NCI-H1092 treated with DMSO at 0.1 percent for 48 hours (cell line): ENCODE measurements at places on chromosomes 1 and 21.

- peak; percentile 67 for DNase-seq
Measured at GRCh38 chr1:91165033-91165654, 143.3 kb upstream of the ZNF644 start.

DNA sequence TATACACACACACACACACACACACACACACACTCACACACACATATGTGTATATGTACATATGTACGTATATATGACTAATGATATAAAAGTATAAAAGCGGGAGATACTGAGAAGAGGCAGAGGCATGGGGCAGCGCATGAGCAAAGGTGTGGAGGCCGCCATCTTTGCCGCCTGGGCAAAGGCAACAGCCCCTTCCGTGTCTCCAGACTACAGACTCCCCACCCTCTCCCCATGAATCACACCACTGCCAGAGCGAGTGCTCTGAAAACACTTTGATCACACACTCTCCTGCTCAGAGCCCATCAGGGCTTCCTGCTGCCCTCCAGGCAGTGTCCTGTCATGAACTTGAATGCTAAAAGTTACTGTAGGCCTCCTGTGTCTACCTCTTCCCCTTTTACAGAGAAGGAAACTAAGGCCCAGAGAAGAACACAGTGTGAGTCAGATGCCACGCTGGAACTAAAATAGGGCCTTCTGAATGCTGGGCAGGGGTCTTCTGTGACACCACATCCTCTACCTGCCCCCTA lies 54.7 kb upstream of the SSBP3 start:
- DNase-seq = no peak

DNA sequence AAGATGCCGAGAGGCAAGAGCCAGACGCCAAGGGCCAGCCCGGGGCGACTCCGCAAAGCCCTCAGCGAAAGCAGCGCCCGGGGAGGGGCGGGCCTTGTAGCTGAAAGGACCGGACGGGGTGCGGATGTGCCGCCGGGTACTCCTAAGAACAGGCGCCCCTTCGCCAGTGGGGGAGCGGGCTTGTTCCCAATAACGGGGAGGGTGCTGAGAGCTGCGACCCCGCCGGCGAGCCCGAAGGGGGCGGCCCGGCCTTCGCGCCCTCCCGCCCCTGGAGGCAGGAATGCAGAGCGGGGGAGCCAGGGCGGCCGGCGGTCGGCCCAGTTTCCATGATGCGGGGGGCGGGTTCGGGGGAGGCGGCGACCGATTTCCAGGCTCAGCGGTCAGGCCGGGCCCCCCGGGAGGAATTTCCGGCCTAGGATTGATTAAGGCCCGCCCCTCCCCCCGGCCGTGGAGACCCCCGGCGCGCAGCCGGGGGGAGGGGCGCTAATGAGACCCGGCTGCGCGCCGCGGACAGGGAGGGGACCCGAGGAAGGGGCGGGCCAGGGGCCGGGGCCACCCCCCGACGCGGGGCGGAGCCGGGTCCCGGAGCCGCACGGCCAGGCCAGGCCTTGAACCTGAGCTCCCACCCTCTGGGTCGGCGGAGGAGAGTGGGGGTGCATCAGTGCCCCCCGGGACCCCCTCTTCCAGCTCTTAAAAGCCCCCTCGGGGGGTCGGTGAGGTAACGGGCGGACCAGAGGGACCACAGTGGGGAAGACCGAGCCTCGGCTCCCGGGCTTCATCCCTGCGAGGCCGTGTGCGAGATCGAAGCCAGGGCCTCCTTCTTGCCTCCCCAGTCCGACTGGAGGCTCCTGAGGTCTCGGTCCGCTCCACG lies 898 bp upstream of the TMEM200B start:
- DNase-seq = no peak

GRCh38 chr1:49225464-49225863 lies 448.8 kb upstream of the BEND5 start:
- DNase-seq = no peak

DNA sequence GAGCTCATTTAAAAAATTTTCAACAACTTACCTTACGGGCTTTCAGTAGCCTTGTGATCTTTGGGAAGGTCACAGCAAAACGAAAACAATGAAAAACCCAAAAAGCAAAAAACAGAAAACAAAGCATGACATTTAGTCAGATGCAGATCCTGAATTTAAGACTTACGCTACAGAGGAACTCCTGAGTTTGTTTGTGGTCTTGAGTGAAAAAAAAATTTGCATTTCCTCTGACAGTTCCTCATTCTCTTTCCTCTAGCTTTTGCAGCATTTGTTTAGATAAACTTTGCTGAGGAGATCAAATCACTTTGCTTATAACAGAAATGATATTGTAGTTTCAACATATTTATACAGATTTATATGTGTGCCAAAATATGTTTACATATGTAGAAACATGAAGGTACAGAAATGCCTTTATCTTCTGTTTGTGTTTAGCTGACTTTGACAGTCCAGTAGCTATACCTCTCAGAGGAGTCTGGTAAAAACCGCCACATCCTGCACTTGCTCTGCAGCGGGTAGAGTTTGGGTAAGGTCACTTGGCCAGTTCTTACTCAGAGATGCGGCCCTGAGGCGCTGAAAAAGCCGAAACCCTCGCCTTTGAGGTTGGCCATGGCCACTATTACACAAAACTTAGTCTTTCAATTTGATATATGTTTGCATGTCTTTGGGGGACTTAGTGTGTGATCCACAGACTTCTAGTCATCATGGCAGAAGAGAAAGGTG lies 142.5 kb downstream of the TNR start:
- no peak for DNase-seq

GRCh38 chr1:201119206-201120197 lies 7.3 kb upstream of the CACNA1S start:
- peak; percentile 17 for DNase-seq

DNA sequence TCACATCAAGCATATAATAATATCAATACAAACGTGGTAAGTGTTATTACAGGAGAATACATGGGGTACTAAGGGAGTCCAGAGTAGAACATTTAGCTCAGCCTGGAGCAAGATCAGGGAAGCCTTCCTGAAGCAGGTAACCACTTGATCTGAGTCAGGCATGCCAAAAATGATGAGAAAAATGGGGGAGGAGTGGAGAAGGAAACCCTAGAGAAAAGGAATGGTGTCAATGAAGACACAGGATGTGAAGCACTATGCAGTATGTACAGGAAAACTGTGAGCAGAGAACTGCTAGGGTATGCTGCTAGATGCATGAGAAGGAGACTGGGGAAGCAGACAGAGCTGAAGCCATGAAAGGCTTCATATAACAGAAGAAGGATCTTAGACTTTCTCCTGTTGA lies 84.7 kb downstream of the NOTCH2 start:
- no peak for DNase-seq

DNA sequence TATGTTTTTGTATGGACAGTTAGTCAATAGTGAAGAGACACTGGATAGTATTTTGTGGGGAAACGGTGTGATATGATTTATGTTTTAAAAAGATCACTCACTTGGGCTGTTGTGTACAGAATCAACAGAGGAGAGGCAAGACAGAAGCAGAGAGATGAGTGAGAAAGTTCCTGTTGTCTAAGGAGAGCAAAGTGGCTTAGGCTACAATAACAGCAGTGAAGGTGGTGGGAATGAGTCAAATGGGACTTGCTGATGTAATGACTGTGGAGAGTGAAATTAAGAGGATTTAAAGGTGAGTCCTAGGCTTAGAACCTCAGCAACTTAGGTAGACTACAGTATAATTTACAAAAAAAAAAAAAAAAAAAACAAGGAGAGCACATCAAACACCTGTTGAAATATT lies 169.2 kb upstream of the HP1BP3 start:
- DNase-seq = no peak

GRCh38 chr1:31669786-31670592 lies 25.3 kb upstream of the PEF1 start:
- DNase-seq = peak; percentile 80

GRCh38 chr21:20789729-20790500 lies 208.3 kb upstream of the NCAM2 start:
- no peak for DNase-seq

- DNase-seq = no peak
Measured at GRCh38 chr1:68801440-68801839, 304.6 kb upstream of the DEPDC1 start.

DNA sequence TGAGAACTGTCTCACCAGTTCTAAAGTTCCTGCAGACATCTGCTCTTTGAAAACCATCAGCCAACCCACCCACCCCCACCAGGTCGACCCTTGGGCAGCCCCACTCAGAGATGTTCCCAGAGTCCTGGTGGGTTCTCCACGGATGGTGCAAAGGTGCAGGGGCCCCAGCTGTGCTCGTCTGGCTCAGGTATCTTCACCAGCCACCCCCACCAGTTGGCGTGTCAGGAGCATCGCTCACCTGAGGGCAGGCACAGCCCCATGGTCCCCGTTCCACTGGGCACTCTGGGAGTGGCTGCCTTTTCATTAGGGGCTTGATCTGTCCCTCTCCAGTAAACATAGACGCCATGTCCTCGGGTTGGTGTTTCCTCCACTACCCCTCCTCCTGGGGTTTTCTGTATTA lies 70.5 kb downstream of the UMODL1 start:
- DNase-seq = no peak

DNA sequence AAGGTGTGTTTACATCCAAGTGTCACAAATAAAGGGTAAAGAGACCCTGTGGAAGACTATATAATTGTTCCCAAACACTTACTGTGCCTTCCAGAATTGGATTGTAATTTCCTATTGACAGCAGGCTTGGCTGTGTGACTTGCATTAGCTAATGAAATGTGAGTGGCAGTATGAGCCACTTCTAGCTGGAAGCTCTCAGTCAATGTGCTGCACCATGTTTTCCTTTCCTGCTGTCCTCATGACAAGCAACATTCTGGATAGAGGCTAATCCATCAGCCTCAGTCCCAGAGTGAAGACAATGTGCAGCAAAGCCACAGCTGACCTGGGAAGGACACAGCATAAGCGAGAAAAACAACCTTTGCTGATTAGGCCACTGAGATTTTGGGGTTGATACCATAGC lies 5.9 kb upstream of the FOXJ3 start:
- peak; percentile 97 for DNase-seq

GRCh38 chr1:89547563-89548116 lies 23.0 kb downstream of the LRRC8B start:
- no peak for DNase-seq

GRCh38 chr1:43147625-43148327 lies 24.3 kb downstream of the EBNA1BP2 start:
- DNase-seq = peak; percentile 87

DNA sequence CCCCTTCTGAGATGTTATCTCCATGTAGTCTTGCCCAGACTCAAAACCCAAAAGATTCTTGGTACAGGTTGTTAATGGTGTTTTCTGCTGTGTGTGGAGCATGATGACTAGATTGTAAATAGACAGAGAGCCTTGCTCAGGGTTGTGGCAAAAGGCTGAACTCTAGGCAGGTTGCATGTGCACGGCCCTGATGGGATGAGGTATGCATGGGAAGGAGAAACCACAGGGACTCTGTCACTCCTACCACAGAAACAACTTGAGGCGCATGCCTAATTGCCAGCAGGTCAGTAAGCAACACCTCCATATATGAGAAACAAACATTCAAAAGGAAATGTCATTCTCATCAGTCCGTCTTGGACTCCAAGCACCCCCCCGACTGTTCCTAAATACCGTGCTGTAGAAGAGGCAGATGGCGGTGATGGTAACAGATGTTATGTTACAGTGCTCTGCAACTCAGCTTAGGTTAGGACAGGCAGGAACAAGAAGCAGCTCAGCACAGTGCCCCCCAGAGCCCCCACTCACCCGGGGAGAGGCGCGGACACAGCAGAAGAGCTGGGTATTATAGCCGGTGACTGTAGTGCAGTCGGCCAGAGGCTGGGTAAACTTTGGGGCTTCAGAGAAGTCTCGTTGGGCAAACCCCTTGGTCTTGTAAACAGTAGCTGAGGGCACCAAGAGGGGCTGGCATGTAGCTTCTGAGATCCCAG lies 10.9 kb downstream of the MYBPHL start:
- no peak for DNase-seq

GRCh38 chr21:33871171-33871570 lies 44.4 kb downstream of the ATP5PO start:
- DNase-seq = no peak

- DNase-seq = no peak
Measured at GRCh38 chr1:183734543-183735036, 70.3 kb upstream of the RGL1 start.

- DNase-seq = no peak
Measured at GRCh38 chr1:156742017-156742416, 1.1 kb upstream of the MRPL24 start.

DNA sequence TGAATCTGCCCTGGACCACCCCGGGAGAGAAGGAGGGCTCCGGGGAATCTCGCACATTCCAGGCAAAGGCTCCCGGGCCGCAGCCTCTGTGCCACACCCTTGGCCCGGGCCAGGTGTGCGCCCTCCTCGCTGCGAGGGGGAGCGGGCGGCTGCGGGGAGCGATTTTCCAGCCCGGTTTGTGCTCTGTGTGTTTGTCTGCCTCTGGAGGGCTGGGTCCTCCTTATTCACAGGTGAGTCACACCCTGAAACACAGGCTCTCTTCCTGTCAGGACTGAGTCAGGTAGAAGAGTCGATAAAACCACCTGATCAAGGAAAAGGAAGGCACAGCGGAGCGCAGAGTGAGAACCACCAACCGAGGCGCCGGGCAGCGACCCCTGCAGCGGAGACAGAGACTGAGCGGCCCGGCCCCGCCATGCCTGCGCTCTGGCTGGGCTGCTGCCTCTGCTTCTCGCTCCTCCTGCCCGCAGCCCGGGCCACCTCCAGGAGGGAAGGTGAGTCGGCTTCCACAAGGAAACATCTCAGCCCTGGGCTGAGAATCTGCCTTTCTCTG lies at the start of gene LAMC2:
Gene LAMC2 (plus strand): TSS at position 324 of the 550 bp plus-strand sequence. CDS start 89 bp downstream, at position 413.
- peak; percentile 10 for DNase-seq

DNA sequence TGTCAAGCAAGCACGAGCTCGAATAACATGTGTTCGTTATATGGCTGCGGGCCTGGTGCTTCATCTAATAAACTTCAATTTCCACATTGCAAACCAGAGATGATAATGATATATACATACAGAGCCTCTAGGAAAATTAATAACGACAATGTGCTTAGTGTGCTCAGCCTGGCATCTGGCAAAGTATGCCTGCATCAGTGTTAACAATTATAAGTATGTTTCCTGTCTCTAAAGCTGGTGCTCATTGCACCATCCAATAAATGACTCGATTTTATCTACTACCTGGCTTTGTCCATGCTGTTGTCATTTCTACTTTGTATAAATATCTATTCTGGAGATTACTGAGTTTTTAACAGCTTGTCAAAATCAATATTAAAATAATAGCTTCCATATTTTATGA lies 1402.6 kb downstream of the MRPL39 start:
- DNase-seq = no peak

- peak; percentile 78 for DNase-seq
Measured at GRCh38 chr1:227946624-227947385, 927 bp downstream of the WNT9A start.
